ENCODE measurements at places on chromosomes 13 and 19.

DNA sequence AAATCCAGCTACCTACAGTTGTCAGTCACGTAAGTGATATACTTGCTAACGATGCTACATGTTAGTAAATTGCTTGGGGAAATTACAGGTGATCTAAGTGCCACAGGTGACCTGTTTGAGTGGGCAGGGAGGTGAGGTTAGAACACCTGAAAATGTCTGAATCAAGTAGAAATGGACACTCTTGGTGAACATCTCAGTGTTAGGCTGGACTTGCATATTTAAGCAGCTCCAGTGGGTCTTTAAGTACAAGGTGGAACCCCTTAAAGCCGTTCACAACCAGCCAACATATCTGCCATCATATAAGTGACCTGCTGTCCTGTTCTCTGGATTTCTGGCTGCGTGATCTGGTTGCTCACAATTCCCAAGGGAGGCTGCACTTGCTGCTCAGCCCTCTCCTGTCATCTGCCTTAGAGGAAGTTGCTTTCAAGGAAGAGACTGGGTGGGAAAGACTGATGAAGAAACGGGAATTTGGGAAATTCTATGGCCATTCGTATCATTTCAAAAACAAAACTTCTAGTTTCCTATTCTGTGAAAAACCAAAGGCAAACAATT, 244.0 kb downstream of the DCLK1 start:
- DNase-seq, result no peak

DNA sequence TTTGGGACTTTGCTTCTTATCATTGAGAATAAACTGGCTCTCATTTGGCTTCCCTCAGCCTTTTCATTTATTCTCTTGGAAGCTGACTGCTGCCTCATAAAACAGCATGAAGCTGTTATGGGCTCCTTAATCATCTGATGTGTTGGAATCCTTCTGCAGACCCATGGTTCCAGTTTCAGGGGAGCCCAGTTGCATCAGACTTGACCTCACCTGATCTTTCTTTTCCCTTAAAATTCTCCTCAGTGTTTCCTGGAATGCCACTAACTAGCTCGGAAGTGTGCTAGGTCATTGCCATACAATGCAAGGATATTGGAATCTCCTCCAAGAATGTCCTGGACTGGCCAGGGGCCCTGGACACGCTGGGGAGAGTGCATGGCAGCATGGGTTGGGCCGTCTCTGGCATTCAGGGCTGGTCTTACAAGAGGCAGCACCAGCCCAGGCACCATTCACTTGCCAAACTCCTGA, 158.7 kb downstream of the FLT1 start:
- no peak for DNase-seq

- no peak for DNase-seq
Measured at GRCh38 chr19:40383668-40384248, 6.2 kb downstream of the HIPK4 start.

GRCh38 chr19:3442487-3443071, 37.7 kb downstream of the SMIM24 start:
- no peak for DNase-seq

GRCh38 chr13:65710514-65710913, 1519.6 kb downstream of the PCDH9 start:
- DNase-seq, result no peak

DNA sequence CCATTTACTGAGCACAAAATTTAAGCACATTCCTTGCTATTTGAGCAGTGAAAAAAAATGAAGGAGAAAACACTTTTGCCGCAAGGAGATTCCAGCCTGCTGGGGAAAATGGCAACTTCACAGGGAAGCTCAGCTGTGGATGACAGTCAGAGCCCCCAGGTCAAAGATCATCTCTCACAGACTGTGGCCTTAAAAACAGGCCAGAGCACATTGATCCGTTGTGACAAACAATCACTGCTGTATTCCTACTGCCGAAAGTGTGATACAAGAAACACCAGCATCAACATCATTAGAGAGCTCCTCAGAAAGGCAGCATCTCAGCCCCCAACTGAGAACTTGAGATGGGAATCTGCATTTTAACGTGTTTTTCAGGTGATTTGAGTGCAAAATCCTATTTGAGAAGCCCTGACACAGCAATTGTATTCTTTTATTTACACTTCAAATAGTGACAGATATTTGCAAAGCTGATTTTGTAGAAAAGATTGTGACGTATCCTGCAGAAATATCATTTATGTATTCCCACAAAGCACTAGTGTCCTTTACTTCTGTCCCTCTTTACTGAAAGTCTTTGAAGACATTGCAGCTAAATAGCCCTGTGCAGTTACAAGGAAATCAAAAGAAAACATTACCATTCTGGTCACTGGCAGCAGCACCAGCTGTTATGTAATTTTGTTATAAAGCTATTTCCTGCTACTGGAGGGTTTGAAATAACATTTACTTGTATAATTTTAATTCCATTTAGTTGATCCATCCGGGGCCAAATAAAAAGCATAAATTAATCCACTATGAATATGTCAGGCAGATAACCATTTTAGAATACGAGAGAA, 652.0 kb downstream of the LIG4 start:
- DNase-seq, result peak; percentile 15

- peak; percentile 19 for DNase-seq
Measured at GRCh38 chr13:109790942-109791605, 4.7 kb upstream of the IRS2 start.

GRCh38 chr13:24724714-24725113, 39.3 kb upstream of the RNF17 start:
- DNase-seq, result no peak

DNA sequence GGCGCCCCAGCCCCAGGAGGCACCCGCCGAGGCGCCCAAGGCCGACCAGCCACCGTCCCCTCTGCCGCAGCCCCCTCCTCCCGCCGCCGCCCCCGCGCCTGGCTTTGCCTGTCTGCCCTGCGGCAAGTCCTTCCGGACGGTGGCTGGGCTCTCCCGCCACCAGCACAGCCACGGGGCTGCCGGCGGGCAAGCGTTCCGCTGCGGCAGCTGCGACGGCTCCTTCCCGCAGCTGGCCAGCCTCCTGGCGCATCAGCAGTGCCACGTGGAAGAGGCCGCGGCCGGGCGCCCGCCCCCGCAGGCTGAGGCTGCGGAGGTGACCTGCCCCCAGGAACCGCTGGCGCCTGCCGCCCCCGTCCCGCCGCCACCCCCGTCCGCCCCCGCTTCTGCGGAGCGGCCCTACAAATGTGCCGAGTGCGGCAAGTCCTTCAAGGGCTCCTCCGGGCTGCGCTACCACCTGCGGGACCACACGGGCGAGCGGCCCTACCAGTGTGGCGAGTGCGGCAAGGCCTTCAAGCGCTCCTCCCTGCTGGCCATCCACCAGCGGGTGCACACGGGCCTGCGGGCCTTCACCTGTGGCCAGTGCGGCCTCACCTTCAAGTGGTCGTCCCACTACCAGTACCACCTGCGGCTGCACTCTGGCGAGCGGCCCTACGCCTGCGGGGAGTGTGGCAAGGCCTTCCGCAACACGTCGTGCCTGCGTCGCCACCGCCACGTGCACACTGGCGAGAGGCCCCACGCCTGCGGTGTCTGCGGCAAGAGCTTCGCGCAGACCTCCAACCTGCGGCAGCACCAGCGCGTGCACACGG, 2.6 kb upstream of the NAT14 start:
- no peak for DNase-seq

GRCh38 chr13:111663505-111663904, 343.1 kb downstream of the TEX29 start:
- no peak for DNase-seq

GRCh38 chr19:34393031-34393430, 11.2 kb upstream of the PDCD2L start:
- DNase-seq, result no peak

- DNase-seq, result no peak
Measured at GRCh38 chr19:13334801-13335481, 171.3 kb downstream of the CACNA1A start.

DNA sequence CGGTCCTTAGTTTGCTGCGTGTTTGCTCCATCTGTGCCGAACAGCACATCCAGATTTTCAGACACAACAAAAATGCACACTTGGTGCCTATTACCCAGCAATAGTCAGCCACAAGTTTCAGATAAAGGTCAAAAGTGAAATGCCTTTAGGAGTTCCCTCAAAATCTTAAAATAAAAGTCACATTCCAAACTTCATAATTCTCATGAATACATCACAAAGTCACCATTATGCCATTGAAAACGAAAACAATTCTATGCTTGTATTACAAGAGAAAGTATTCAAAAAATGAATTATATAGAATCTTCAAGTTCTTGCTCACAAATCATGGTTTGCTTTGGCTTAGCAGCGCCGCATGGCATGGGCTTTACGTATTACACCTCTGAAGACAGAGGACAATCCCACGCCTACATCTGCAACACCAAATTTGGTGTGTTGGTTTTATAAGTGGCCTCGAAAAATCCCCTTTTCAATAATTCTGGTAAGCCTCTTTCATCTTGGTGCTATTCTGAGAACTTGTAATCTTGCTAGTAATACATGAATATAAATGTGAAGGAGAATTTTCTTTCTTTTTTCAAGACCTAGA, 26.6 kb downstream of the COL4A1 start:
- DNase-seq, result no peak

DNA sequence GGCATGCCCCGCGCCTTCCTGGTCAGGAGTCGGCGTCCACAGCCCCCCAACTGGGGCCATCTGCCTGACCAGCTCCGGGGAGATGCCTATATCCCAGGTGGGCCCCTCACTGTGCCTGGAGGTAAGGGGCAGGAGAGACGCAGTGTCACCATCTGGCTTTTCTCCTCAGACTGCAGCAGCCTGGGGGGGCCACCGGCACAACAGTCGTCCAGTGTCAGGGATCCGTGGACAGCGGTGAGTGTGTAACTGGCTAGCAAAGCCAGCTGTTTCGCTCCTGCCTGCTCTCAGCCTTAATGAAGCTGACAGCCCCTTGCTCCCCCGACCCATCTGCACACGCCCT, 227 bp downstream of the OVOL3 start:
- DNase-seq, result no peak

DNA sequence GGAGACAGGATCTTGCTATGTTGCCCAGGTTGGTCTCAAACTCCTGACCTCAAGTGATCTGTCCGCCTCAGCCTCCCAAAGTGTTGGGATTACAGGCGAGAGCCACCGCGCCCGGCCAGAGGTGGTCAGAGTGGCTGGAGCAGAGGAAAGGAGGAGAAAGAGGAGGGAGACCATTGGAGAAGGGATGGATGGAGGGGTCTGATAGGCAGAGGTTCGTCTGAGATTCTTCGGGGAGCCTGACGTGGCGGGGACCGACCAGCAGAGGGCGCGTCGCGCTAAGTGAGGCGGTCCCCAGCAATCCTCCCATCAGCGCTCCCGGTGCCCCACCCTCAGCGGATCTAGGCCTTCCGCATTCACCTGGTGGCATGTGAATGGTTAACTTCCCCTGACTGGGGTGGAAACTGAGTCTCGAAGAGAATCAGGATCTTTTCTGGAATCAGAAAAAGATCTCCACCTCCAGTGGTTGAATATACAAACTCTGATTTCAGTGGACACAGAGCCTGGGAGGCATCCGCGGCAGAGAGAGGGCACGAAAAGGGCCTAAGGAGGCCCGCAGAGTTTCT, 8.8 kb downstream of the GTPBP3 start:
- peak; percentile 90 for DNase-seq

DNA sequence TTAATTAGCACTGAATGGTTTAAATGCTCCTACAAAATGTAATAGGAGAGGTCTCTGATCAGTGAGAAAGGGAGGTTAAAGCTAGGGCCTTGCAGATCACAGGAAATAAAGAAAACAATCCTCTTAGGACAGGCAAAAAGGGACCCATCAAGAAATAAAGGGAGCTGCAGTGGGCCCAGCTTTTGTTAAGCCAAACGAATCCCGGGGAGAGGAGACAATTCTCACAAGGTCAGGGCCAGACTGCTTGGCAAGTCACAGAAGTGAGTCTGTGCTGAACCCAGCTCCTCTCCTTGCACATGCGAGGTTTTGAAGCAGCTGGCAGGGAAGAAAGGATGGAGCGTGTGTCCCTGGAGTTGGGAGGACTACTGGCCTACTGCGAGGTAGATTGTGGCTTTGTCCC, 285.8 kb downstream of the COG6 start:
- DNase-seq, result no peak

- no peak for DNase-seq
Measured at GRCh38 chr13:93001866-93002461, 224.6 kb upstream of the GPC6 start.

DNA sequence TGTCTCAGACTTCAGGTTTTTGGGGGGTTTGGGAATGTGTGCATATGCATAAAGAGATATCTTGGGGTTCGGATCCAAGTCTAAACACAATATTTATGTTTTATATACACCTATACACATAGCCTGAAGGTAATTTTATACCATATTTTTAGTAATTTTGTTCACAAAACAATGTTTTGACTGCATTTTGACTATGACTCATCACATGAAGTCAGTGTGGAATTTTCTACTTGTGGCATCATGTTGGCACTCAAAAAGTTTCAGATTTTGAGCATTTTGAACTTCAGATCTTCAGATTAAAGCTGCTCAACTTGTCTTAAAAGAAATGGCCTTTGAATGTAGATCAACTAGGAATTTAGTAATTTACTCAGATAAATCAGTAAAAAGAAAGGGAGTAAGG, 712.9 kb upstream of the GPC6 start:
- no peak for DNase-seq

DNA sequence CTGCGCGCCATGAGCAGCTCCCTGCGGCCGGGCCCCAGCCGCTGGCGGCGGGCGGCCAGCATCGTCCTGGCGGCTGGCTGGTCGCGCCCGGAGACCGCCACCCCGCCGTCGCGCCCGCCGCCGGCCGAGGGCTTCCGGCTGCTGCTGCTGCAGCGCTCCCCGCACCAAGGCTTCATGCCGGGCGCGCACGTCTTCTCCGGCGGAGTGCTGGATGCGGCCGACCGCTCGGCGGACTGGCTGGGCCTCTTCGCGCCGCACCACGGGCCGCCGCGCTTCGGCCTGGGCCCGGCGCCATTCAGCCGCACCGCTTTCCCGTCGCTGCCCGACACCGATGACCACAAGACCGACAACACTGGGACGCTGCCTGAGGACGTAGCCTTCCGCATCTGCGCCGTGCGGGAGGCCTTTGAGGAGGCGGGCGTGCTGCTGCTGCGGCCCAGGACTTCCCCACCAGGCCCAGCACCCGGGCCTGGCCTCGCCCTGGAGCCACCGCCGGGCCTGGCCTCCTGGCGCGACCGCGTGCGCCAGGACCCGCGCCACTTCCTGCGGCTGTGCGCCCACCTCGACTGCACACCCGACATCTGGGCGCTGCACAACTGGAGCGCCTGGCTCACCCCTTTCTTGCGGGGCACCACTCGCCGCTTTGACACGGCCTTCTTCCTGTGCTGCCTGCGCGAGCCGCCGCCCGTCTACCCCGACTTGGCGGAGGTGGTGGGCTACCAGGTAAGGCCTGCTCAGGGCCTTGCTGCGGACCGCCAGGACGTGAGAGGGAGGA, 518 bp downstream of the NUDT19 start:
- DNase-seq, result peak; percentile 42

GRCh38 chr19:43983544-43983911, 460 bp upstream of the ZNF155 start:
- no peak for DNase-seq

DNA sequence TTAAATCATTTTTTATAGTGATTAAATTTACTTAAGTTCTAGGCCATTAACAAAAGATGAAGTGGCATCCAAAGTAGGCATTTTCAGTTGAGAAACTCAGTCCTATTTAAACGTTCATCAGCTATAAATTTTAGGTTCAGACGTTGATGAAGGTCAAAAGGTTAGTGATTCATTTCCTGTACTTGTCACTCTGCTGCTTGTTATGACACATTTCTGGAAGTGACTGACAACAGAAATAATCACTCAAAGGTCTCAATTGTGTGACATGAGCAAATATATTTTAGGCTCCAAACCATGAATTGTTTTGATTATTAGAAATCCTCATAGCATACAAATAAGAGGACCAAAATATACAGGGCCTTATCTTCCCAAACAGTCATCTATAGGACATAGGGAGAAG, 10.3 kb upstream of the EDNRB start:
- no peak for DNase-seq
